Memory B cell (primary cell): ENCODE measurements at places on chromosomes 16 and 17.

DNA sequence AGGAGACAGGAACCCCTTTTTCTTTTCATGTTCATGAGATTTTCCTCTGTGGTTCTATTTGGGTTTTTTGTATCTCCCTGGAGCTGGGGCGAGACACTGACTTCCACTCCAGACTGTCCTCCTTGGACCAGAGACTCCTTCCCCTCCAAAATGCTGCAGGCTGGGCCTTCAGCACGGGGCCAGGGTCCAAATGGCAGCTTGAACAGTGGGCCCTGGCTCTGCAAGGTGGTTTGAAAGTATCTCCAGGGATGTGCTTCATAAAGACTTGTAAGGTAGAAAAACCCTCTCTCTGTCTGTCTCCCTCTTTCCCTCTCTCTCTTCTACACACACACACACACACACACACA, 236.1 kb downstream of the ZNF423 start:
- H3K36me3 ChIP-seq: no peaks in the 10 kb centered on the region
- H3K4me1 ChIP-seq: no peaks in the 10 kb centered on the region
- DNase-seq: no peak
- no peaks in the 10 kb centered on the region for H3K27me3 ChIP-seq
- H3K27ac ChIP-seq: no peak overlapping the region
- no peak overlapping the region for H3K4me3 ChIP-seq

DNA sequence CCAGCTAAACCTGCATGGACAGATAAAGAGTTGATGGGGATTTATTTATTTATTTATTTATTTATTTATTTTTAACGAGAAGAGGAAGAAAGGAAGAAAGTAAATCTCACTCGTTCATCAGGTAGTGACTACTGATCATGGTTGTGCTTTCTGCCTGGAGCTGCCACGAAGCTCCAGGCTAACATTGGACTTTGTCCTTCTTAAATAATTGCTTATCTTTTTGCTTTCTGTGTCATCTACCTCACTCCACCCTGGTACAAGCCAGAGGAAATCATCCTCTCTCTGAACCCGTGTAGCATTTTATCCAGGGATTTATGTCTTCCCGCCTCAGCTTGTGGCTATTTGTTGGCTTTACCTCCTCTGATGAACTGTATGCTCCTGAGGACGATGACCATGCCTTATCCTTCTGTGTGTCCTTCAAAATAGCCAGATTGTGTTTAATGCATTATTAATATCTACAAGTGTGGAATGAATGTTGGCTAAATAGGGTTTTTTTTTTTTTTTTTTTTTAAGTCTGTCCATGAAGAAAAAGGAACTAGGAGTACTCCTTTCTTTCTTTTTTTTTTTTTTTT, 8.0 kb upstream of the SLC12A3 start:
- H3K27ac ChIP-seq: no peak overlapping the region
- no peaks in the 10 kb centered on the region for H3K36me3 ChIP-seq
- no peak for DNase-seq
- H3K27me3 ChIP-seq: no peaks in the 10 kb centered on the region
- no peak overlapping the region for H3K4me3 ChIP-seq
- peaks cover 20% of the 10 kb centered on the region for H3K4me1 ChIP-seq

DNA sequence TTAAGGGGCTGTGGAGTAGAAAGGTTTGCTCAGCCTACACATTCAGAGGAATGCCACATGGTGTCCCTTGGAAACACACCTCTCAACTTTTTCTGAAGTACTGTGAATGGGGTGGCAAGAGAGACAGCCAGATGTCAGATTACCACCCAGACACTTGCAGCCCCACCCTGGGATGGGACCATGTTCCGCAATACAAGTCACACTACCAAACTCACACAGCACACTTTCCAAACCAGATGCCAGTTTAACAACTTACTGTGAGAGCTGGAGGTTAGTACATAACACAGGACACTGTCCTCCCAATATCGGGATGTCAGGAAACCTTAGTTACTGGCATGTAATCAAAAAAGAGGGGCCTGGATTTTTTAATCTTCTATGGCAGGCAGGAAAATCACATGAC, 7.9 kb downstream of the USP7 start:
- no peaks in the 10 kb centered on the region for H3K27me3 ChIP-seq
- no peak overlapping the region for H3K4me3 ChIP-seq
- no peak for DNase-seq
- peaks cover 62% of the 10 kb centered on the region for H3K4me1 ChIP-seq

- DNase-seq: no peak
- peaks cover 26% of the 10 kb centered on the region for H3K27me3 ChIP-seq
- no peak overlapping the region for H3K4me3 ChIP-seq
- no peaks in the 10 kb centered on the region for H3K4me1 ChIP-seq
- H3K36me3 ChIP-seq: no peaks in the 10 kb centered on the region
- no peak overlapping the region for H3K27ac ChIP-seq
Measured at GRCh38 chr17:56737421-56738161, 96.1 kb downstream of the C17orf67 start.

DNA sequence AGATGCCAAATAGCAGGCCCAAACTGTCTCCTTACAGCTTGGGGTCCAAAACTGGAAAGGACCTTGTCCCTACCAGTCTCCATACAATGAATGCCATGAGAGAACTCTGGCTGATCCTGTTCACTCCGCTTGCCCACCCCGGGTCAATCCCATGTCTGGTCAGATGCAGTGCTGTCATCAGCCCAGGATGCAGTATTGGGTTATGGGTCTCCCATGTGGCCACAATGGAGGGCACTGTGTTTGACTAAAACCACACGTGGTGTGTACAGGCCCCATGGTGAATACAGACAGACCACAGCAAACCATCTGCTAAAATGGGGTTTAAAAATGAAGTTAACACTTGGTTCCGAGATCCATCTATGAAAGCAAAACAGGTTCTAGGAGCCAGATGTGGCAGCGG, 20.4 kb downstream of the TRIM16 start:
- peaks cover 23% of the 10 kb centered on the region for H3K36me3 ChIP-seq
- H3K27ac ChIP-seq: no peak overlapping the region
- no peak for DNase-seq

- peaks cover 3% of the 10 kb centered on the region for H3K27me3 ChIP-seq
- H3K36me3 ChIP-seq: no peaks in the 10 kb centered on the region
- H3K4me3 ChIP-seq: no peak overlapping the region
Measured at GRCh38 chr16:54326266-54326662, 39.7 kb upstream of the IRX3 start.
